ENCODE measurements at places on chromosomes 5 and 9.
A peak's percentile ranks its signal among the peaks of the same experiment; 100 is the strongest.

GRCh38 chr9:78973907-78974306 lies 597.9 kb upstream of the TLE4 start:
- no peak for DNase-seq

- DNase-seq, result no peak
These were observed 53.7 kb upstream of the KCNIP1 start for GRCh38 chr5:170450061-170450669.

DNA sequence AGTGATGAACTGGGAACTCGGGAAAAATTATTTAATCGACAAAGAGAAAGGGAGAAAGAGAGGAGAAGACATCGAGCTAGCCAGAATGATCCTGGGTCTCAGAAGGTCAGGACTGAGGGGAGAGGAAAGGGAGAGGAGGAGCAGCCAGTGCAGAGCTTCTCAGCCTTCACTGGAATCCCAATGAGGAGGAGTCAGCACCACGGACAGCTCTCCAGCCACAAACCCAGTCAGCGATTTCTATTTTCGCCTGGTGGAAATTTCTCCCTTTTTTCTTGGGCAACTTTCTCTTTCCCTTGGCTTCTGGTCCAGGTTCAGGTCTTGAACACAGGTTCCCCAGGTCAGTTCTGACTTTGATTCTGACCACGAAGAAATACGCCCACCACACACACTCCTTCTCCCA lies 1.6 kb upstream of the BRINP1 start:
- peak; percentile 5 for DNase-seq

GRCh38 chr5:126814721-126815404 lies 37.9 kb downstream of the LMNB1 start:
- DNase-seq, result peak; percentile 68

GRCh38 chr9:124899845-124900244 lies 37.9 kb downstream of the ARPC5L start:
- DNase-seq, result no peak

DNA sequence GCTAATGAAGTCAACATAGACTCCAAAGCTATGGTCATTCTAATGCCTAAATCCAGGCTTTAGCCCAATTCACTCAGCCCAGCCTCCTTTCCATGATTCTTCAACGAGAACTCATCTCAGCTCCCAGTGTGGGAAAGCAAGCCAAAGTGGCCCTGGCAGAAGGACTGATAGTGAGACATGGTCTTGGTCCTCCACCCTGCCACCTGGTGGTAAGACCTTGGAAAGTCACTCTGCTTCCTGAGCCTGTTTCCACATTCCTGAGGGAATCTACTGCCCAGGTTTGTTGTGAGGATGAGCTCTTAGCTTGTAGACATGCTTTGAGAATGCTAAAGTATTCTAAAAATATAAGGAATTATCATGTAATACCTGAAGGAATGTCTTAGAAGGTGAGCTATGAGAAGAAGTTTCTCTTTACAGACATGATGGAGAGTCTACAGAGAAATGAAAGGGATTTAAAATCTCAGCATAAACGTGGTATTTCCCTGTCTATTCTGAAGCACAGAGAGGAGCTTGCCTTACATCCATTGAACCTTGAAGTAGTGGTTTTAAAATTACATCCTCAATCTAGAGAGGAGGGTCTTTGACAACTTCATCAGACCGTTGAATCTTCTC lies 173.5 kb downstream of the TRIM32 start:
- peak; percentile 19 for DNase-seq

GRCh38 chr9:117080765-117081390 lies 334.0 kb downstream of the ASTN2 start:
- DNase-seq, result no peak

DNA sequence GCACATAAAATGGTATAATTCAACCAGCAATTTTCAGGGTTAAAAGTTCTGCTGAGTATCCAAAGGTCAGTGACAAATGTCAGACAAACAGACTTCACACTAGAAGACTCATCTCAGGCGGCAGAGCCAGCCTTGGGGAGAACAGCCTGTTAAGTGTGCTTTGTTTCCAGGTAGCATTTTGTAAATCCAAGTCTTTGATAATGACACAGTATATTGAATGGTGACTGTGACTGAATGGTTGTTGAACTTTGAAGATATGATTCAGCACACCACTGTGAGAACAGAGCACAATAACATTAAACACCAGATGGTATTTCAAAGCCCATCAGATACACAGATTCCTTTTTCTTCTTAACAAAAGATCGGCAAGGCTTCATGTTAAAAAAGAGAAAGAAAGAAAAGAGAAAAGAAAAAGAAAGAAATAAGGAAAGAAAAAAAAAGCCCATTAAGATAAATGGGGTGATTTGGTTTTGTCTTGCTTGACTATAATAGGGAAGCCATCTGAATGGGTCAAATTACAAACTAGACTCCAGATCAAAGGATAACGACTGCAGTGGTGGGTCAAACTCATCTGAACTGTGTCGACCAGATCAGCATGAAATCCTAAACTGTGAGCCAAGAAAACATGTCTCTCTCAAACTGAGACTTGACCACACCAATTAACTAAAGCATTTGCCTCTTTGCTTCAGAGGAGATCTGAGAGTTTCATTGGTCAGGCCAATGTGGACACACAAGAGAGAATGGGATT lies 313.0 kb upstream of the ZNF608 start:
- DNase-seq, result no peak

DNA sequence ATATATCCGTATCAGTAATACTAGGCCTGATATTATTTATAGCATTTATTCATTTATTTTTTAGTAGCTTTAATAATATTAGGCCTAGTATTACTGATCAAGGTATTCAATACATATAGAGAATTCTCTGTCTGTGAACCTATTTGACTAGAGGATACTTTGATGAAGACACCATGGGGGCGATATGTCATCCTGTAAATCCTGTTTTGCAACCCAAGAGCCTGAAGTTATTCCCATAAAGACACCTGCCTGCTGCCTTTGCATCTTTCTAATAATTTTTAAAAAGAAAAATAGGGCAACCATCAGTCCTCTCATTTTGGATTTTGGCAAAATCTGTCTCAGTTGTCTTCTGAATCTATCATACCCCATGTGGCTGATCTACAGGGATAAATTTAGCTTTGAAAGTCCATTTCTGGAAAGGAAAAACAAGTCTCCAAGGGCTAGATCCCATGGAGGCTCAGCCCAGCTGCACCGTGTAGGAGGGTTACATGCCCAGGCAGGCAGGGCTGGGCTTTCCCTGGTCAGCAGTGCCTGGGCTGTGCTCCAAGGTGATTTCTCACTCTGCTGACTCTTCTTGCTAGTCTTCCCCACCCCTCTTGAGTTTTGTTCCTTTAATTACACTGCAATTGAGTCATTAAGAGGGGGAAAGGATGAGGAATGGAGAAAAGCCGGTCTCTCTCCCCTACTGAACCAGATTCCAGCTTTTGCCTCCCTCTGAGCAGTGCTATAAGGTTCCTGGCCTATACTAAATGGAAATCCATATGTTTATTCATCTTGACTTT lies 169.0 kb downstream of the TRIM32 start:
- DNase-seq, result no peak

DNA sequence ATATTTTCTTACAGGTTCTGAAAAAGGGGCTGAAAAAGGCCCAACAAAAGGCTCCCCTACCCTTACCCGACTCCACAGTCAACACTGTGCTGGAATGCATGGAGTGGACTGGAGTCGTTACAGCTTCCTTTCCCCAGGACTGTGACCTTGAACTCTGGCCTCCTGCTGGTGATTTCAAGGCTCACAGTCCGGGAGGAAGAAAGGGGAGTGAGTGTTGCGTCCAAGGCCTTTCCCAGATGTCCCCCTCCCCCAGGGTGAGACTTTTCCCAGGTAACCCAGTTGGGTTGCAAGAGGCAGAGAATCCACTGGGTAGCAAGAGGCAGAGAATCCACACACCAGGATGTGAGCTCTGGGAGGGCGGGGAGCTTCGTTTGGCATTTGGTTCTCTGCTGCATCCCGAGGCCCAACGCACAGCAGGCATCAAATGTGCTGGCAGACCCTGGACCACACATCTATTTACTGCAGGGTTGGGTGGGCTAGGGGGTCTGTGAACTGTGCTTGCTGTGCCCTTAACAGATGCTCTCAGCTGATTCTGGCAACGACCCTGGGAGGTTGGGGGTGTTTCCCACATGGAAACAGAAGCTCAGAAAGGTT lies 37.5 kb downstream of the FABP6 start:
- no peak for DNase-seq

DNA sequence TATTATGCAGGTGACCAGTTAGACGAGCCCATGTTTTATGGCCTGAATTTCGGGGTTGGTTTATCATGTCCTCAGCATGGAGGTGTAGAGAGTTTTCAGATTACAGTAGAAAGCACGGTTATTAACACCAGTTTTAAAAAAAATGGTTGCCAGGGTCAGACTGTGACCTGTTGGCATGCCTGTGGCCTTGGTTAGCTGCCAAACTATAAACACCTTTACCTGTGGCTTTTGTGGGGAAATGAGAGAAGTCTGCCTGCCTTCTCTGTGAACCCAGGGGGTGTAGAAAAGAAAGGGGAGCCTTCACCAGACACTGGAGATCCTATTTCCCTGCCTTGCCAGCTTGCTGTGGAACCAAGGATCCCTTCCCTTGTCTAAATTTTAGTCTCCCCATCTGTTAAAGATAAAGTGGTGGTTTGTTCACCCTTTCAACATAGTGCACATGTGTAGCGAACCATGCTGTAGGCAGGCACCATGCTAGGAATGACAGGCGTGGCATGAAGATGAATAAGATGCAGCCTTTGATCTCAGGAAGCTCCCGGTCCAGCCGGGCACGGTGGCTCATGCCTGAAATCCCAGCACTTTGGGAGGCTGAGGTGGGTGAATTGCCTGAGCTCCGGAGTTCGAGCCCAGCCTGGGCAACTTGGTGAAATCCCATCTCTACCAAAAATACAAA lies 6.1 kb upstream of the PHF19 start:
- DNase-seq, result no peak

GRCh38 chr9:96031366-96031824 lies 155.9 kb downstream of the ERCC6L2 start:
- no peak for DNase-seq

DNA sequence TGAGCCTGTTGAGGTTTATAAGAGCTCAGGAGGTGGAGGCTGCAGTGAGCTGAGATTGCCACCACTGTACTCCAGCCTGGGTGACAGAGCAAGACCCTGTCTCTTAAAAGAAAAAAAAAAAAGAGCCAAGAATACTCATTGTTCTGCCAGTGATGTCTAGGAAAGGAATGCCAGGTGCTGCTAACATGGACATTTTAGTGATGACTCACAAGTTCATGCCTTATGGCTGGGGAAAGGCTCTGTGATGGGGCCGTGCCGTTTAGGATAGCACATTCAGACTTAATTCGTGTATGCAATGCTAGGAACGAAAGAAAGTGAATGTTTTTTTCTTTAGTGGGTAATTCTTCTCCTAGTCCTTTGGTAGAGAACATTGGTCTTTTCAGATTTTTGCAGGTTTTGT lies 134.2 kb downstream of the ARHGAP26 start:
- DNase-seq, result no peak

GRCh38 chr5:135489466-135490244 lies 37.5 kb upstream of the TIFAB start:
- DNase-seq, result no peak

GRCh38 chr9:37559855-37560592 lies 16.2 kb downstream of the FBXO10 start:
- DNase-seq, result no peak

DNA sequence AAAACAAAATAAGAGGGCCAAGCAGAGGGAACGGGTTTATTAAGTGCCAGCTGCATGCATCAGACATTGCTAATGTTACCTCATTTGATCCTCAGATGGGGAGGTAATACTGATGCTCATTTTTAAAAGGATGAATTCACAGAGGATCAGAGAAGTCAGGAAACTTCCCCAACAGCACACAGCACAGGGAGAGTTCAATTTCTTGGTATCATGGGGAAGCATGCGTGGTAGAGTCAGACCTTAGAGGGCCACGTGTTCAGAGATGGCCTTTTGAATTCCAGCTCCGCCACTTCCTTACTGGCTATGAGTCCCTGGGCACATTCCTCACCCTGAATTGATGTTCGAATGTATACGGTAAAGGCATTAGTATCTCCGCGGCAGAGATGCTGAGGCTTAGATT lies 108.3 kb downstream of the MYO10 start:
- no peak for DNase-seq

DNA sequence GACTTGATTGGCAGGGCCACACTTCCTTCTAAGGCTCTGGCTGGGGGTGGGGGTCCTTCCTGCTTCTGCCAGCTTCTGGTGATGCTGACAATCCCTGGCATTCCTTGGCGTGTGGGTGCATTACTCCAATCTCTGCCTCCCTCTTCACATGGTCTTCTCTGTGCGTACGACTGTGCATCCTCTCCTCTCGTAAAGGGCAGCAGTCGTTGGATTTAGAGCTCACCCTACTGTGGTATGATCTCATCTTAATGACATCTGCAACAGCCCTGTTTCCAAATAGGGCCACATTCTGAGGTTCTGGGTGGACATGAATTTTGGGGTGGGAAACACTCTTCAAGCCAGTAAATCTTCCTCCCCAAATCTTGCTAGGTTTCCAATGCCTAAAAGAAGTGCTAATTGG lies 36.8 kb downstream of the ROPN1L start:
- DNase-seq, result no peak

- no peak for DNase-seq
These were observed 198.9 kb upstream of the WWC1 start for GRCh38 chr5:168092209-168093185.

DNA sequence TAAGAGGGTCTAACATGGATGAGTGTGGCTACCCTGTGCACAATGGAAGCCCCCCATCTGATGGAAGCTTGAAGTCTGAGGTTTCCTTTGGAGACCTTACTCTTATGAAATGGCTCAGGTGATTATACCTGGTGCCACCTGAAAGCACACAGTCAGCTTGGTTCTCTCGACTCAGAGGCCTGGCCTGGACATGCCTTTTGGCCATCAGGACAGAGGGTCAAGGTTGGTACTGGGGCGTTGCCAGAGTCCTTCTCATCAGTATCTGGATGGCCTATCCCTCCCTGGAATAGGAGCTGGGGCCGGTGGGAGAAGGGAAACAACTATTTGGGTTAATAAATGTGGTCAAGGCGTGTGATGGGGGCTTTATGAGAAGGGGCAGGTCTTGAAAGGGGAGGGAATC lies 48.9 kb downstream of the COL27A1 start:
- no peak for DNase-seq

GRCh38 chr9:75071530-75072122 lies 16.3 kb downstream of the NMRK1 start:
- no peak for DNase-seq

GRCh38 chr9:14180093-14180959 lies 133.6 kb downstream of the NFIB start:
- no peak for DNase-seq

GRCh38 chr9:118364266-118365106 lies 660.3 kb downstream of the TLR4 start:
- DNase-seq, result no peak

- peak; percentile 30 for DNase-seq
These were observed 2.9 kb upstream of the SCAI start for GRCh38 chr9:125146247-125146646.

DNA sequence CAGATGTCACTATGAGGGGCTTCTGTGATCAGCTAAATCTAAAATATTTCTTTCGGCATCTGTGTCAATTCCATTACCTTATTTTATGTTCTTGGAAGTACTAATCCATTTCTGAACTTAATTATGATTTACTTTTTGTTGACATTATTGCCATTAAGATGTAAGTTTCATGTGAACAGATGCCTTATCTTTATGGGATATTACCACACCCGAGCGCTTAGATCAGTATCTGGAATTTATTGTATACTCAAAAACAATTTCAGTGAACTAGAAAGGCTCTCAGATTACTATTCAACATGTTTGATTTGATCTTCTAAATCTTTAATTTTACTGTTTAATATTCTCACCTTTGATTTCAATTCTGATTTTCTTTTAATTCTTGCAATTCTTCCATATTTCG lies 567.7 kb upstream of the TLE4 start:
- DNase-seq, result no peak
